ENCODE measurements at places on chromosomes 16 and 17.

- DNase-seq, result no peak
Measured at GRCh38 chr17:64779376-64780095, 117.4 kb upstream of the SMURF2 start.

DNA sequence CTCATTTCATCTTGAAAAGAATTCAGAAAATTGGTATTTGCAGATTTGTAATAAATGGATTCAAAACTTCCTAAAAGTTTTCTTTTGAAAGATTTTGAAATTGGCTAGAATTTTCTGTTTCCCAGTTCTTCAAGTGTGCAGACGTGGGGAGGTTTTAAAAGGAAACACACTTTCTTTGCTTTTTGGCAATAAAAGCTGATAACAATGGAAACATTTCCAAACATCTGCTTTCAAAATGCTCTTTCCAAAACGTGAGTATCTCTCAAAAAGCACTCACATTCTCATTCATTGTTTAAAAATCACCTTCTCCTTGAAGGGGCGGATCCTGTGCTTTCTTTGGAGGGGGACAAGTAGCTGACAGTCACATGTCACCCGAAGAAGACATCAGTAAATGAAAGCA is 8.6 kb upstream of the GSG1L start:
- DNase-seq, result no peak

DNA sequence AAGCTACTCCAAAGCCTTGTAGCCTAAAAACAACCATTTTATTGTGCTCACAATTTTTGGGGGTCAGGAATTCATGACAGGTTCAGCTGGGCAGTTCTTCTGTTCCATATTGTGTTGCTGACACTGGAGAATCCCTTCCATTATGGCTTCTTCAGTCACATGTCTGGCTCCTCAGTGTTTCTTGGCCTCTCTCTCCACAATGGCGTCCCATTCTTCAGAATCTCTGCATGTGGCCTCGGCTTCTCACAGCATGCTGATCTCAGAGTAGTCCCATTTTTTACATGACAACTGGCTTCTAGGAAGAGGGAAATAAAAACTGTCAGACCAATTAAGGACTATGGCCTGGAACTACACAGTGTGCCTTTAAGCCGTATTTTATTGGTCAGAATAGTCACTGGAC is 49.7 kb downstream of the NF1 start:
- DNase-seq, result no peak

- no peak for DNase-seq
Measured at GRCh38 chr17:70848785-70849184, 679.5 kb downstream of the KCNJ2 start.

GRCh38 chr16:55489956-55490265 is 10.9 kb downstream of the MMP2 start:
- DNase-seq, result no peak

- DNase-seq, result no peak
Measured at GRCh38 chr17:50925296-50925891, 59.2 kb upstream of the TOB1 start.

GRCh38 chr17:79883202-79883601 is 44.0 kb upstream of the CBX4 start:
- DNase-seq, result no peak

DNA sequence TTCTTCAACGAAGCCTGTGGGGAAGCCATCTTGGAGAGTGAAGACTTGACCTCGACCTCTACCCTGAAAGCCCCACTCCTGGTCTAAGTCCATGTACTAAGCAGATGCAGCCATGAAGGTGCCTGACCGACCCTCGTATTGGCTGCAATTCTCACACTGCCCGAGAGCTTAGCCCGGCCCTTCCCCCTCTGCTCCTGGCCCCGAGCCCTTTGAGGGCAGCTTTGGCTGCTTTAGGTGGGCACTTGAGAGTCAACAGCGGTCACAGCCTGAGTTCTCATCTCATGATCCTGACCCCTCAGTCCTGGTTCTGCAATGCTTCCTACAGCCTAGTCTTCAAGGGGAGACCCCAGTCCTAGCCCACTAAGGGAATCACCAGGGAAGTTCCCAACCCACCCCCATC is 35.9 kb downstream of the SRL start:
- no peak for DNase-seq

DNA sequence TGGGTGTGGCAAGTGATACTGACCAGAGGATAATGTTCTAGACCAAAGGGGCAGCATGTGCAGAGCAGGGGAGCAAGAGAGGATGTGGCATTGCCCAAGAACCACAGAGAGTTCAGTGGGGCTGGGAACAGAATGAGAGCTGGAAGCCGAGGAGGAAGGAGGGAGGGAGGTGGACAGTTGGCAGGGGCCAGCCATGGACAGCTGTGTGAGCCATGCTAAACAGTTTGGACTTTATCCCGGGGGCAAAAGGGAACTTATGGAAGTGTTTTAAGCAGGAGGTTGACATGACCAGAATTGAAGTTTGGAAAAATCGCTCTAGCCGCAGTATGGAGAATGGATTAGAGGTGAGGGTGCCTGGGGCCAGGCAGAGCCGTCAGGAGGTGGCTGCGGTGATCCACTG is 29.4 kb upstream of the TMEM132E start:
- DNase-seq, result no peak

GRCh38 chr16:2816751-2817339 is at the start of gene PRSS21:
Gene PRSS21, plus strand, starts transcription at chr16:2817237. Its CDS starts 32 bp downstream, at chr16:2817269.
- peak; percentile 42 for DNase-seq

DNA sequence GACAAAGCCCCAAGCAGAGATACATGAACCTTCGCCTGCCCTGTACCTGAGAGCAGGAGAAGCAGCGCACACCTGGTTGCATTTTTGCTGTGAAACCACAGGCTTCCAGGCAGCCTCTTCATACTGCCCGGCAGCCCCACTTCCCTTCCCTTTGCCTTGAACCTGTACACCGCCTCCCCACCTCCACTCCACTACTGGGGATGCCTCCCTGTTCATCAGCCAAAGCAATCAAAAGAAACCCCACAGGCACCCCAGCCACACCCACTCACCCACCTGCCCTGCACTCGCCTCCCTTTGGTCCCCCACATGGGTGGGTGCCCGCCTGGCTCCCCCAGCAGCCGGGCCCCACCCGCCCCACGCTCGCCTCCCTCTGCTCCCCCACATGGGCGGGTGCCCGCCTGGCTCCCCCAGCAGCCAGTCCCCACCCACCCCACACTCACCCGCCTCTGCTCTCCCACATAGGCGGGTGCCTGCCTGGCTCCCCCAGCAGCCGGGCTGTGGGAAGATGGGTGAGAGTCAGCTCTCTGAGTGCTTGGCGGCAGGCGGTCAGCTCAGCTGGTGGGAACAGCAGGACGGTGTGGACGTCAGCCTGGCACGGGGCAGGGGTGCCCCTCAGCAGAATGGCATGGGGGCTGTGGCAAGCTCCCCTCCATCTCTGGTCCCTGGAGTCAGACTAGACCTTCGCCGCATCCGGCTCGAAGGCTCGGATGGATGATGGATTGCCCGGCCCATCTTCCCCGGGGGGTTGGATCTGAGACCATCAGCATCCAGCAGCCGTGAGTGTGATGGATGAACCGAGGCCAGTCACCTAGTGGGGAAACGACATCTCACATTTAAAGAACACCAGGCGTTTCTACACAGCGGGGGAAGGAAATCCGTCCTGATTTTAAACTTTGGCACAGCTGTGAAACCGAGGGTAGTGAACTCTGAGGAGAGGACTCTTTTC is 135.6 kb downstream of the BANP start:
- no peak for DNase-seq

GRCh38 chr16:1325673-1326371 is 7.6 kb upstream of the BAIAP3 start:
- no peak for DNase-seq

- no peak for DNase-seq
Measured at GRCh38 chr17:29113334-29113733, 66.9 kb downstream of the MYO18A start.

GRCh38 chr16:24139282-24139681 is 116.9 kb upstream of the CACNG3 start:
- no peak for DNase-seq

DNA sequence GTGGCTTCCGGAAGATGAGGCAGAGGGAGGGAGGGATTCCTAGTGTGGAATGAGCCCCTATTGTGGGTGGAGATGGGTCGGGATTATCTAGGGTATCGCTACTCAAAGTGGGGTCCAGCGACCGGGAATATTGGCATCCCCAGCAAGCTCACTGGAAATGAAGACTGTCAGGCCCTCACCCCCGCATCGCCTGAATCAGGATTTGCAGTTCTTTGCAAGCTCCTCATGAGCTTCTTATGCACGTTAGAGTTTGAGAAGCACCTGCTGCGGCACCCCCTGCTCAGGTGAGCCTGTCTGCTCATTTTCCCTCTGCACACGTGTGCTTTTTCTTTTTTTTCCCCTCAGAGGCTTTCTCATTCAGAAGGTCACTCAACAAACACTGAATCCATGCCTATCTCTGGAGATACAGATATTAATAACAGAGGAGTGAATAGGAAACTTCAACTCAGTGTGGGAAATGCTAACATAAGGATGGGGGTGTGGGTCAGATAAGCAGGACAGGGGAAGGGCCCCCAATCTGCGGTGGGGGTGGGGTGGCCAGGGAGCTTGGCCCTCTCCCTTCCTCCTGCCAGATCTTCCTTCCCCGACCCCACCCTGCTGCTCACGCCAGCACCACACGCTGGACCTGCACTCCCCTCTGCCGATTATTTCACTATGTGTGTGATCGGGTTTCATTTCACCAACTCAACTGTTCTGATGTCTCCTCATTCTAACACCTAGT is 67.7 kb upstream of the NFAT5 start:
- DNase-seq, result no peak

GRCh38 chr16:66295213-66295612 is 71.3 kb upstream of the CDH5 start:
- DNase-seq, result no peak

DNA sequence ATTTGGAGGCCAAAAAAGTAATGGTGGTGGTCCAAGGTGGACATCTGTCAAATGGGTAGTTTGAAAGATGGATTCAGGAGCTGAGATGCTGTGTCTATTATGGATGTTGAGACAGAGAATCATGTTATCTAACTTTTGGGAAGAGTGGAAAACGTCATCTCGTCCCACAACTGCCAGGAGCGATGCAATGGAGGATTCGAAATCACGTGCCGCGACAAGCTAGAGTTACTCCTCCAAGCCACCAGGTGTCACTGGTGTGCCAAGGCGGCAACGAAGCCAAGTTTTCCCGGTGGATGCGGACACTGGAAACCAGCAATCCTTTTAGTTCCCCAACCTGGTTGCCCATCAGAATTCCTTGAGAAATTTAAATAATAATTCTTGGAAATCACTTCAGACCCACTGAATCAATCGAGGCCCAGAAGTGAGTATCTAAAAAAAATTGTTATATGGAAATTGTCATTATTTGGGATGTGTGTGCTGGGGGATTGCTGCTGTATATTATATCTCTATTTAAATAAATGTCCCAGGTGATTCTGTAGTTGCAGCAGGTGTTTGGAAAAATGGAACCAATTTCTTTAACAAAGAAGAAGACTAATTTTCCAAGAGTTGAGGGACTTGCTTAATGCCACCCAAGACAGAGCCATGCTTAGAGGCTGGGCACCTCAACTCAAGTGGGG is 206.1 kb downstream of the HAPSTR1 start:
- DNase-seq, result no peak
